ENCODE measurements at places on chromosomes 5 and 9.
A peak's percentile ranks its signal among the peaks of the same experiment; 100 is the strongest.

DNA sequence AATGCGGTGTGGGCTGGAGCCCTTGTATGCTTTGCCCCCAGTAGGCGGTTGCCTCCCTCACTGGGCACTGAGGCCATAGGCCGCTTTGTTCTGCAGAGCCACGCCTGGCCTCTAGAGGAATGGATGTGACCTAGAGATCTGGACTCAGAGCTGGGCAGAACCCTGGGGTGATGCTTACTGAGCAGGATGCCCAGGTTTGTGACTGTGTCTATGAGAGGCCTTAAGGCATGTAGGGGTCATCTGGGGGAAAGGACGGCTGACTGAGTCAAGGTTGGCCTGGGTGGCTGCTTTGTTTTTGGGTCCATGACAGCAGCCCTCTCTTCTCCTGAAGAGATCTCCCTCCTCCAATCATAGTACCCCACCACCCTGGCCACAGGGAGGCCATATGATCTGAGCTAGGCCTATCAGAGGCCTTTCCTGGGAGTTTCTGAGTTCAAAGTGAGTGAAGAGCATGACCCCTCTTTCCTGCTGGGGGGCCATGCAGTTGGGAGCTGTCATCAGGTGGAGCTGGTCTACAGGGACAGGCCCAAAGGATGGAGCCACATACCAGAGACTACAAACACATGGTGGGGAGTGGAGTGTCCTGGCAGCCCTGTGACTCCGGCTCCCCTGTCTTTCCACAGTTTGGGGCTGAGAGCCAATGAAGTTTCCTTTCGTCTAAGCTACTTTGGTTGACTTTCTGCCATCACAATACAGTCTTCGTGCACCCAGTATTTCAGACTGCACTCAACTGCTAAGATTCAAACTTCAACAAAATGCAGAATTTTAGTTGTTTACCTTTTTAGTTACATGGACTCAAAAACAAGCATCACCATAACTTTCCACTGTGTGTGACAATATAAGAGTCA lies 165.4 kb downstream of the AUH start:
- DNase-seq, result no peak

- no peak for DNase-seq
Observed at GRCh38 chr9:84557751-84558150, 111.8 kb upstream of the NTRK2 start.

GRCh38 chr5:38768412-38769211 lies 77.2 kb upstream of the OSMR start:
- no peak for DNase-seq

DNA sequence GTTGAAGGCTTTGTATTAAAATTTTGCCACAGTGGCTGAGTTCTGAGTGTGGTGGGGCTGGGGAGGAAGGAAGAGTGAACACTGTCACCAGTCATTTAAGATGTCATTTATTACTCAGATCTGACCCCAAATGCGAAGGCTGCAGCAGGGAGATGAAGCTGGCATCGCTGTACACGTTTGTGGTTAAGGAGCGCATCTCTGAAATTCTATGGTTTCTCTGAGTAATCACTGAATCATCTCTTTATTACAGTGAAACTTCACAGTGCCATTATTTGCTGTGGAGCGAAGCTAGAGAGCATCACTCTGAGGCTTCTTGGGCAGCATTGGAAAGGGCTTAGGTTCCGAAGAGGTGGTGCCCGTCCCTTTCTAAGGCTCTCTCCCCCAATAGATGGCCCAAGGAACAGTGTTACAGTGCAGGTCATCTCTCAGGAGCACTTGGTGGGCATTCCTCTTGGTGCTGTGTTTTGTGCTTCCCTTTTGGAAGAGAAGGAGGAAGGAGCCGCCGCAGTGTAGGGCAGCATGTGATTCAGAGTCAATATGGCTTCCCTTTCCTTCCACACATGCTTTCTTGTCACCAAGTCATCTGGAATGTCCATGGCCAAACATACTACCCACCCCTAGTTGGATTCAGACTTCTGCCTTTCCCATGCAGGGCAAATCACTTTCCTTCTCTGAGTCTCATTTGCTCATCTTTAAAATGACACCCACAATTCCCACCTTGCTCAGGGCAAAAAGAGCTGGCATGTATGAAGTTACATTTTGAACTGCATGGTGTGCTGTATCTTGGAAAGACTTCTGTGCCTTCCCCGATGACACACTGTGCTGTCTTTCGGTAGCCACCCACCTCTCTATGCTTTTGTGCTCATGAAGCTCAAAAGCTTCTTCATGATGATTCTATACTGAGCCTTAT lies 9.3 kb upstream of the TEX48 start:
- peak; percentile 16 for DNase-seq

DNA sequence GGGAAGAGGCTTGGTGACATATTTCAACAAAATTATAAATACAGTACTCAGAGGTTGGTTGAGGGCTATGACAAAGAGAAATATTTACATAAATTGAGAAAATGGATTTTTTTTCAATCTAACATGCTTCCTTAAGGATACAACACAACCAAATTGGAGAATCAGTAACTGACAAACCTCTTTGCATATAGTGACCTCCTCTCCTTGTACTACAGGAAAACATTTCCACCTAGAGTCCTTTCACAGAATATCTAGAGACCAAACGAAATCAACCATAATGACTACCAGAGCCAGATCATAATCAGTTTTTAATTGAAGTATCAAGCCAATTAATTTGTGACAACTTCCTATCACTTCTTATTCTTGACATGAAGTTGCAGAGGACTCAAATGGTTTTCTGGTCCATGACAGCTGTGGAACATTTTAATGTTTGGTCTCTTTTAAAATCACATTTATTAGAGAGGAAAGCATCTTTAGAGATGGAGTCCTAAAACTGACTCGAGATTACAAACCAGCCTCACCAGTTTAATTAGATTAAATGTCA lies 1636.5 kb upstream of the C9orf72 start:
- no peak for DNase-seq

- no peak for DNase-seq
Observed at GRCh38 chr5:170499621-170500020, 4.2 kb upstream of the KCNIP1 start.

DNA sequence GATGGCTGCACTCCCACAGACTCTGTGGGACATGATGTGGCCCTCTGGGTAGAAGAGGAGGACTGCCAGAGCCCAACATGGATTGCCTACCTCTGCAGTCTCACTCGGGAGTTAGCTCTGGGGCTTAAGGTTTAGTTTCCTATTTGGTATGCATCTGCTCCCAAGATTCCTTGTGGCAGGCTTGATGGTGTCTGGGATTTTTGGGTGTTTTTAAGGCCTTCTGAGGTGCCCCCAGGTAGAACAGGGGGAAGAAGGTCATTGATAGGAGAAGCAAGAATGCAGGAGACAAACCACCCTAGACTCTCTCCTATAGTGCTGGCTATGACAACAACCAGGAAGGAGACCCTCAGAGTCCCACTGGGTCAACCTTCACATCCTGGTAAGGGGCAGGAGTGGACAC lies 46.7 kb upstream of the CXCL14 start:
- no peak for DNase-seq

GRCh38 chr9:73773896-73774295 lies 622.2 kb downstream of the ANXA1 start:
- DNase-seq, result no peak

GRCh38 chr5:174505621-174506020 lies 218.8 kb upstream of the MSX2 start:
- DNase-seq, result no peak

DNA sequence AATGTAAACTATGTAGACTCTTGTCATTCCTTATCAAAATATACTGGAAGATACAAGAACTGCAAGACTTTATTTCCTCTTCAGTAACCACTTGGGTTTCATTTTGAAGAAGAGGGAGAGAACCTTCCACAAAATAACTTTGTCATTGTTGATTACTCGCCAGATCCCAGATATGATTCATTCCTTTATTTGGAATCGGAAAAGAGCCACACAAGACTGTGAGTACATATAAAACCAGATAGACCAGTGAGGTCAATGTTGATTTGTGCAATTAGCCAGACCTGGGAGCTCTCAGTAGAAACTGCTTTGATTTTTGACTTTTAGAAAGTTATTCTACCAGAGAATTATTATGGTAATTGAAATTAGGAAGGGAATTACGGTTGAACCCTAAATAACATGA lies 146.1 kb downstream of the TMEM167A start:
- DNase-seq, result no peak

- no peak for DNase-seq
Observed at GRCh38 chr5:163473635-163474243, 13.3 kb downstream of the HMMR start.

- DNase-seq, result no peak
Observed at GRCh38 chr9:26502311-26502710, 390.3 kb downstream of the CAAP1 start.

DNA sequence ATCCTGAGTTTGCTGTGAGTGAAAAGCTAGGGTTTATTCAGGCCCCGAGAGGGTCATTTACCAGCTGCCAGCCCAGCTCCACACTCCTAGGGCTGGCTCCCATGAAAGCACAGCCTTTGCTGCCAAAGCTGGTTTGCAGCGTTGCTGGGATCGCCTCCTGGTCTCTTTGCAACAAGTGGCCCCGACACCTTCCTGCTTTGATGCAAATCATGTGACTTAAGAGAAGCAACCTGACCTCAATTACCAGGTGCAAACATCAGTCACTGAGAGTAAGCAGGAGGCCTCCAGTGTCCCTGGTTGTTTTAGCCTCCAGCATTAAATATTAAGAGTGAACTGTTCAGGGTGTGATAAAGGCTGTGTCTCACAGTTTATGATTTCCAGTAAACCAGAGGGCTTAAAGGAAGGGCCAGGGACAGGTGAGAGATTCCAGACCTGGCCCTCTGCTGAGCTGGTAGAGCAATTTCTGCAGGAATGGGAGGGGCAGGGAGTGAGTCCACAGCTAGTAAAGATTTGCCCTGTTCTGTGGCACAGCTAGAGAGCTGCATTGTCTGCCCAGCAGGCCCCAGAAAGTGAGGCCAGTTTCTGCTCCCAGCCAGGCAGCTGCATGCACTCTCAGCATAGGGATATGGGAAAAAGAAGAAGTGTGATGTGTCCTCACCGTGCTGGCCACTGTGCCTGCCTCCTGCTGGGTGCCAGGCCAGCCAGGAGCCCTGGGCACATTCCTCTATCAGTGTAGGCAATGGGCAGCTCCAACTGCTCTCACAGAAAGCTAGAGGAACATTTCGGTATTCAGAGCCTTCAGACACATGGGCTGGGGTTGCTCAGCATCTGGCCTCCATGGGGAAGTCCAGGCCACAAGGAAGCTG lies 58.0 kb downstream of the SLC22A5 start:
- DNase-seq, result peak; percentile 47

DNA sequence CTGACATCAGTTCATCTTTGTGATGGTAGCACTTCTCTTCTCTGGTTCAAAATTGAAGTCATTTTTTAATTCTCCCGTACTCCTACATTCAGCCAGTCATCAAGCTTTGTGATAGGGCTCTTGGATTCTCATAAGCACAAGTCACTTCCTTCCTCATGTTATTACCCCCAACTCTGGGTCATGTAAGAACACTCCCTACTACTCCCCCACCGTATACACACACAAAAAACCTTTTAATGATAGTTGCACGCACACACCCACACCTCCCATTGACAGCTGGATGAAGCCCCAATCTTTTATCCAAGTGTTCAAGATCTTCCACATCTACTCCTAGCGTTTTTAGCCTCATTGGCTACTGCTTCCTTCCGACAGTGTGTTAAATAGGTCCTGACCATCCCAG lies 16.8 kb downstream of the KDM3B start:
- no peak for DNase-seq

DNA sequence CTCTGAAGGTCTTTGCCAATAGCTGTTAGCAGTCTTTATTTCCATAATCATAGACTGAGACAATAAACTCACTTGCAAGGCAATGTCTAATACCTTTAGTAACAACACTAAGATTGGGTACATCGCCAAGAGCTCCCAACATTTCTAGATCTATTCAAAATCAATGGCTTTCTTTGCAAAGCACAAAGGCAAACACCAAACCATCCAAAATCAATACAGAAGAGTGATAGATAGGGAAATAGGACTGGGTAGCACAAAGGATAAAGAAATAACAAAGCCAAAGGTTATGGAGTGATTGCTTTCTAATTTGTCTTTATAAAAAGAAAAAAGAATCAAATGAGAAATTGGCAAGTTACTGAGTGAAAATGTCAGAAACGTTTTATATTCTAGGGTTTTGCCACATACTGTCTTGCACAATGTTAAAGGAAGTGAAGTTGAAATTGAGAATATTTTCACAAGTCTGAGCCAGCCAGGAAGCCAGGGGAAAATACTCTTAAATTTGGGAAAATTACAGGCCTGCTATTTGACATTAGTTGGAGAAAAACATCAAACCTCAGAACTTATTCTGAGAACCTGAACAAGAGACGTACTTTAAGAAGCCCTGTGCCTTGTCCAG lies 53.3 kb upstream of the LHFPL2 start:
- no peak for DNase-seq

DNA sequence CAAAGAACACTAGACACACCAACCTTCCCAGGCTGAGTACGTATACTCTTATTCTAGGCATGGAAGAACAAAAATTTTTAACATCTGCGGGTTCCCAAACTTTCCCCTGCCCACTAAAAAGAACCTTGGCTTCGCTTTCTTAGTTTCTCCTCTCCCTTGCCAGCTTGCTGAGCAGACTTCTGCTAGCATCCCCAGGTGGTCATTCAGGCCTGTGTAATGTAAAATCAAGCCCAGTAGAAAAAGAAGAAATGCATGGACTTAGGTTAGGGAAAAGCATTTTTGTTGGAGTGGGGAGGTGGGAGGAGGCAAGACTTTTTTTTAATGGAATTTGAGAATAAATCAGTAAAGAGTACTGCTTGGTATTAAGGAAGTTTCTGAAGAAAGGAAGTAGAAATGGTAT lies 331.0 kb upstream of the TLE4 start:
- no peak for DNase-seq

DNA sequence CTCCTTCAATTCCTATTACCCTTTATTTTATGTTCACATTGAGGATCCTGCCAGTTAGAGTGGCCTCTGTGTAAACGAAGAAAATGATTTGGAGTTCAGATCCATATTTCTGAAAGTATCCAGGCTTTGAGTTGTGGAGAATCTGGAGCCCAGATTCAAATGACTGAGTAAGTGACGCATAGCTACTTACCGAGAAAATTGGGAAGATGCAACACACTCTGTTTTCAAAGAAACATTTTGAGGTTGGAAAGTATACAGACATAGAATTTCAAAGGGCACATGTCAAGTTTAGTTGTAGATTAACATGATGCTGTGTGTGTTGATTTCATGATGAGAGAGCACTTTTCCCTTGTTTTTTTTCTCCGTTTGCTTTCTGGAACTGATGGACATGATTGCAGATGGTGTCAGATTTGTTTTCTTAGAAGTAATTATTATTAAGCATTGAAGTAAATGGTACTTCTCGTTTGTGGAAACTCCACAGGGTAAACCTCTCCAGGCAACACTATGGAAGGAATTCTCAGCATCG lies 148.1 kb downstream of the KDM4C start:
- no peak for DNase-seq

DNA sequence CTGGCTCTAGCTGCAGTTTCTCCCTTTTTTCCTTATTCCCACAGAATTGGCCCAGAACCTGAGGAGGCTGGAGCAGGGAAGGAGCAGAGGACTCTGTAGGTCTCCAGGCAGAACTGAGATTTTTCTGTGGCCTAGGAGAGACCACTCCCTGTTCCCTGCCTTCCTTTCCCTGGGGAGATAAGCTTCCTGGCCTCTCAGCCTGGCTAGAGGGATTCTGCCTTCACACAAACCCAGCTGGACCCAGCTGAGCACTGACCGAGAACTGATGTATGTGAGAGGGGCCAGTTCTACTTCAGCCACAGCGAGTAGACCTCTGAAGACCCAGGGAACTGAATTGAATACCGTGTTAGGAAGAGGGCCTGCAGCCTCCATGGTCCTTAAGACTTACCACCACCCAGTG lies 48.0 kb downstream of the RUSC2 start:
- DNase-seq, result no peak

GRCh38 chr9:129498451-129499384 lies 122.2 kb downstream of the C9orf50 start:
- DNase-seq, result no peak

GRCh38 chr9:120770931-120771330 lies 22.3 kb downstream of the FBXW2 start:
- no peak for DNase-seq

Data from effector memory CD4-positive, alpha-beta T cell (primary cell).